ENCODE measurements at places on chromosomes 1 and 21.
A peak's percentile ranks its signal among the peaks of the same experiment; 100 is the strongest.

DNA sequence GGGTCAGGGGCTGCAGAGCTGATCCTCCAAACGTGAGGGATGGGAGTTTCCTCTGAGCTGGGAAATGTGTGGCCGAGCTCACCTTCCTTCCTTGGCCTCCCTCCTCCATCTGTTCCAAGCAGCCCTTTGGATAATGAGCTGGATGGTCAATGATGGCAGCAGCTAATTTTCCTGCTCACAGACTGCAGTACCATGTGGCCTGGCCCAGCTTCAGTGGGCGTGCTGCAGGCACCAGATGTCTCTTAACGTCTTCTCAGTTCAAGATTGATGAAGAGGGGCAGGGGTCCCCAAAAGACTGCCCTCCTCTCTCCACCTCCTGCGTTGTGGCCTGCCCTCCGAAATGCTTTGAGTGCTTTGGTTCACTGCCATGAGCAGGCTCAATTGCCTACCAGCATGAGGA lies 86.0 kb downstream of the UBIAD1 start:
- peak; percentile 91 for DNase-seq

- DNase-seq: peak; percentile 10
Measured at GRCh38 chr1:21378705-21379494, 61.0 kb upstream of the NBPF3 start.

DNA sequence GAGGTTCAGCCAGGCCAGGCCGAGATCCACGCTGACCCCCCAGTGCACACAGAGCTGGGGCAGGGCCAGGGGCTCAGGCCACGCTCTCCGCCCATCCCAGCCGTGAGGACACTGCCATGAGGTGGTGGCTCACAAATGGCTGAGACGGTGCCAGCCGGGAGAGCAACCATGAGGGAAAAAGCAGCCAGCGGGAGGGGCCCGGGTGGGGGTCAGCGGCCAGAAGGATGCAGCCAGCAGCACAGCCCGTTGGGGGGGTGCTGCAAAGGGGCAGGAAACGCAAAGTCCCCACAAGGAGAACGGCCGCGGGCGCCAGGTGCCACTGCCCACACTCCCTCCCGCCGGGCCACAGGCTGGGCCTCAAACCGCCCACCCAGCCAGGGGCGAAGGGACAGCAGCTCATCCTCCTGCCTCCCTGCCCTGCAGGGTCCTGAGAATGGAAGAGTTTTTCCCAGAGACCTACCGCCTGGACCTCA lies 8.3 kb downstream of the TTLL10 start:
- no peak for DNase-seq

- DNase-seq: no peak
Measured at GRCh38 chr21:41294548-41295231, 21.9 kb upstream of the FAM3B start.

DNA sequence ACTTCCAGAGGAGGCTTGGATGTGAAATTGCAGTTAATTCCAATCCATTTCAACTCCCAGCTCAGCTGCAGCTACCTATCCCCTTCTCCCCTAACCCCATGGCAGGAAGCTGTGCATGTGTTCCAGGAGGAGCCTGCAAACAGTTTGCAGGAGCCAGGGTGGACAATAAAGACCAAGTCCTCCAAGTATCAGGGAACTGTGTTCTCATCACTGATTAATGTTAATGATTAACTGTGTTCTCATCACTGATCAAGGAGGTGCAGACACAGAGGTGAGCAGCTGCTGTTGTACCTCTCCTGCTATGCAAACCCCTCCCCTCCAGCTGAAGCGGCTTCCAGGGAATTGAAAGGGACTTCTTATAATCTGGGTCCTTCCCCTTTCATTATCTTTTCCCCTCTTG lies 19.2 kb downstream of the CLDN19 start:
- DNase-seq: no peak

- DNase-seq: no peak
Measured at GRCh38 chr1:26182383-26182696, 5.0 kb downstream of the CNKSR1 start.

DNA sequence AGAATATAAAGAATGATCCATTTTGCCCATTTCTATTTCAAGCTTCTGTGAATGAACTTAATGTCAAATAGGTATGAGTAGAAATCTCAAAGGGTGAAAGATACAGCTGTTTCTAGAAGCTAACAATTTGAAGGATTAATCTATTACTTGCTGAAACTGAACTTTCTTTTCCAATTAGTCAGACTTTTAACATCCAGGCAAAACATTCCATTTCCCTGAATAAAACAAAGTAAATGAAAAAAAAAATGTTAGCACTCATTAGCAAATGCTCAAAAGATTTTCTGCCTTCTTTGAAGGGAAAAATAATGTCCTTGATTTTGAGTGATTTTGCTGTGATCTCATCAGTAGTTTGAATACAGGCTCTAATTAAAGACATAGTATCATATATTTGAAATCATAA lies 447.6 kb upstream of the PRMT6 start:
- DNase-seq: no peak

DNA sequence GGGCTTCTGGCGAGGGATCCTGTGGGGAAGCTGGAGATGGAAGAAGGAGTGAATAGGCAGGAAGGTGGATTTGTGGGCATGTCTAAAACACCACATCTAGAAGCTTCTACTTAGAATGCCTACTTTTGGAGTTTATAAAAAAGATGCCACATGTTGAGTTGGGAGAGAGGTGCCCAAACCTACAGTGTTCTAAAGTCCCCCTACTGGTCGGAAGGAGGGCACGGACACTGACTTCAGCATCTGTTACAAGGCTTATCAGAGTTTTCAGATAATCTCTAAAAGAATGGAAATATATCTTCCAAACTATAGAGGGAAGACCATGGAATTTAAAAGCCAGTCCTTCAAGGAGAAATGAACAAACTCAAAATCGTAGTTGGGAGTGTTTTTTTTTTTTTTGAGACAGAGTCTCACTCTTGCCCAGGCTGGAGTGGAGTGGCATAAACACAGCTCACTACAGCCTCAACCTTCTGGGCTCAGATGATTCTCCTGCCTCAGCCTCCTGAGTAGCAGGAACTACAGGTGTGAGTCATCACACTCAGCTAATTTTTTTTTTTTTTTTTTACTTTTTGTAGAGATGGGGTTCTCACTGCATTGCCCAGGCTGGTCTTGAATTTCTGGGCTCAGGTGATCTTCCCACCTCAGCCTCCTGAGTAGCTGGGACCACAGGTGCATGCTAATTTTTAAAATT lies 14.8 kb downstream of the IBA57 start:
- no peak for DNase-seq

GRCh38 chr21:42599962-42600361 lies 53.5 kb upstream of the PDE9A start:
- DNase-seq: peak; percentile 28

DNA sequence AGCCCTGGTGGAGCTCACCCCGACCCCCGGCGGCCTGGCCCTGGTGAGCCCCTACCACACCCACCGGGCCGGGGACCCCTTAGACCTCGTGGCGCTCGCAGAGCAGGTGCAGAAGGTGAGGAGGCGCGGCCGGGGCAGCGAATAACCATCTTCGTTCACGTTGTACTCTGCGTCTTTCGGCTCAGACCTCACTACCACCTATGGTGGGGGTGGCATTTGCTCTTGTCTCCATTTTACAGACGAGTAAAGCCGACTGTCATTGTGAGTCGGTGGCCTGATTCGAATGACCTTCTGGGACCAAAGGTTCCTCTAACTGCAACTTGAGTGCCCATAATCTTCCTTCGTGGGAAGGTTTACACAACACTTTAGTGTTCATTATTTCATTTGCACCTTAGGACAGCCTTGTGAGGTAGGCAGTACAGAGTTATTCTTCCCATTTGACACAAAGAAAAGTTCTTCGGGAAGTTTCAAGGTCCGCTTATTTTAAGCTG lies 506 bp downstream of the C1orf50 start:
- no peak for DNase-seq

DNA sequence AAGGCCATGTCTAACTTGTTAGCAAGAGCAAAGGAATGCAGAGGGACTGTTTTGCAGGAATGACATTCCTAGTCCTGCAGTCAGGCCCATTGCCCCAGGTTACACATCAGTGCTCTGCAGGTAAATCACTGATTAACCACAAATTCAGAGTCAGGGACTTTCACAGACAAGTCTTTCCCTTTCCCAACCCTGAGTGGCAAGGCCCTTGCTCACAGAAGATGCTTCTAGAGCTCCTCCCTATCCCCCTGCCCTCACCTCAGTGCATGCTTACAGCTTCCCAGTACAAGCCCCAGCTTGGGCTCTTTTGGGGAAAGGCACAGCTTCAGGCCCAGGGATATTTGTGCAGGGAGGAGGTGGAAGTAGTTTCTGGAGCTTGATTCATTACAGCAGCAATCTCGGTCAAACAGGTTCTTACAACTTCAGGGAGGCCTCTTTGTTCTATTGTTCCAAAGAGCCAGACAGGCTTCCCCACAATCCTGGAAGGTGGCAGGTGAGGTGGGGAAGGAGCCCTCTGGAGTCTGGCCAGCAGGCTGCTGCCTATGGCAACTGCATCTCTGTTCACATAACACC lies 53.9 kb downstream of the CASQ2 start:
- DNase-seq: no peak

DNA sequence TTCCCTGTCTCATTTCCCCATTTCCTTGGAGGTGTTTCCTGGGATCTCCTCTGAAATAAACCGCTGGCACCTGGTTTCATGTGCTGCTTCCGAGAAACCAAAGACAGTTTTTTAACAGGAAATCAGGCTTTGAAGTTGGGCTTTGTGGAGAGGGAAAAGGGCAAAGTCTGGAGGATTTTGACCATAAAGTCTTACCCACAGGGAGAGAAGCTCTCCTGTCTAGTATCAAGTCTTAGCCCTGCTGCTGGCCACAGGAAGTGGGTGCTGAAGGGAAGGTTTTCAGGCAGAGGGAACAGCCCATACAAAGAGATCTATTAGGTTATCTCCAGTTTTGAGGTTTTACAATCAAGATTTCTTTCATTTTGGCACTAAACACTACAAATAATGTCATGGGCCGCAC lies 29.3 kb downstream of the SLC5A9 start:
- no peak for DNase-seq

GRCh38 chr1:248926401-248927182 lies 20.6 kb downstream of the PGBD2 start:
- DNase-seq: no peak

DNA sequence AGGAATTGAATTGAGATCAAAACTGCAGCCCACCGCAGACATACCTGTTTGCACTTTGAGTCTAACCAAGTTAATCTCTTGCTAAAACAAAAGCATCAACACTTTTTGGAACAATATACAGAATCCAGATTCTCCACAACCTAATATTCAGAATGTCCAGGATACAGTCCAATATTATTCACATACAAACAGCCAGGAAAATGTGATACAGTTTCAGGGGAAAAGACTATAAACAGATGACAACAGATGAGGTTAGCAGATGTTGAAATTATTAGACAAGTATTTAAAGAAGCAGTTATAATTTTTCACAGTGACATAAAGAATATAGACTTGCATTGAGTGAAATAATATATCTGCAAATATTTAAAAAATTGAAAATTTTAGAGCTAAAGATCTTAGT lies 678.1 kb upstream of the CXADR start:
- no peak for DNase-seq

GRCh38 chr1:56050911-56051310 lies 528.5 kb downstream of the PLPP3 start:
- no peak for DNase-seq

DNA sequence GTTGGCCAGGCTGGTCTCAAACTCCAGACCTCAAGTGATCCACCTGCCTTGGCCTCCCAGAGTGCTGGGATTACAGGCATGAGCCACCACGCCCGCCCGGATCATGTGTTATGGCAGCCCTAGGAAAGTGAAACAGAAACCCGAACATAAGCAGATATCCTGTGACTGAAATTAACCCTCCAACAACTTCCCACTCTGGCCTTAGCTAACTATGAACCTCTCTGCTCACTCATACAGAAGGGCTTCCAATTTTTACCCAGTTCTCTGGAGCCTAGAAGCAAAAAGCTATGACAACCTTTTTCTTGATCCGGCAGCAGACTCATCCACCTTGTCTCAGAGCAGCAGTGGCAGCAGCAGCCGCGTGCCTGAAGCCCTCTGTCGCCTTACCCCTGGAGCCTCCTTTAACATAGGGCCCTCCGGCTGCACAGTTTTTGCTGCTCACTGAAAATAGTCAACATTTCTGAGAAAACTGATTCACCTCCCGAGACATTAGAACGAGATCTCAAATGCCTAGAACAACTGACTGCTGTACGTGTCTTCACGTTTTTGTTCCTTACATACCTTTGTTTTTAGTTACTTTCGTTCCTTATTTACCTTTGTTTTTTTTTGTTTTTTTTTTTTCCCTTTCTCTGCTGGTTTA lies 9.3 kb downstream of the CBR1 start:
- no peak for DNase-seq

GRCh38 chr1:112923959-112924349 lies 32.0 kb downstream of the SLC16A1 start:
- no peak for DNase-seq

GRCh38 chr1:9600861-9601834 lies 12.4 kb downstream of the TMEM201 start:
- no peak for DNase-seq

GRCh38 chr1:241999026-241999425 lies at the start of gene MAP1LC3C:
MAP1LC3C (minus strand) TSS chr1:241999098; CDS start chr1:241999008, 90 bp downstream.
- DNase-seq: no peak

GRCh38 chr1:30742963-30743559 lies 14.5 kb downstream of the LAPTM5 start:
- peak; percentile 64 for DNase-seq

DNA sequence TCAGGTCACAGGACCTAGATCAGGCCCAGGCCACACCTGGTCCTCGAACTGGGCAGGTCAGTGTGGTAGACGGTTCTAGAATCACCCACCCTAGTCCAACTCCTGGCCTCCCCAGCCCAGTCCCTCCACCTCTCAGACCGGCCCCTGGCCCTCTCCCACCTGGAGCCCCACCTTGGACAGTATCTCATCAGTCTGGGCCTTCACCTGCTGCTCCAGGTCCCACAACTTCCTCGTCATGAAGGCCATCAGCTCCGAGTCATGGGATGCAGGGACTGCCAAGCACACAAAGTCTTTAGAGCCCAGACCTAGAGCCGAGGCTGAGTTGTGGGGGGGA lies 8.7 kb downstream of the UBXN11 start:
- no peak for DNase-seq

GRCh38 chr1:204413170-204413535 lies 1.5 kb upstream of the PPP1R15B start:
- DNase-seq: no peak

- DNase-seq: no peak
Measured at GRCh38 chr21:31364253-31364945, 20.3 kb upstream of the TIAM1 start.

DNA sequence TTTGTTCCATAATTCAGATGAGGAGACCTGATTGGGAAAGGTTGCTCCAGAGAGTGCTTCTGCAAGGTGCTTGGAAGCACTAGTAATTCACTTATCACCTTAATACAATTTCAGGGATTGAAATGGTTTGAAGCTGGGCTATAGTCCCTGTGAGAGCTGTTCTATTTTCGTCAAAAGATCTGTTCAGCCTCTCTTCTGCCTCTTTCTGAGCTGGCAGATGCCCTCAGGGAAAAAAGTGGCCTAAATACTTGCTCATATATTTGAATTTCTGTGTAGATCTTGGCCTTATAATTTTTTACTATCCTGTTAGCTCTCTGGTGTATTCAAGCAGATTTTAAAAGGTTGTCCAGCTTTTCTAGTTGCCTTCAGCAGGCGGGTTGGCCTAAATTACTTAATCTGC lies 22.3 kb downstream of the C1orf146 start:
- no peak for DNase-seq

- DNase-seq: no peak
Measured at GRCh38 chr21:33660406-33660805, 18.1 kb downstream of the ITSN1 start.
